M059J (cell line): ENCODE measurements at places on chromosomes 4 and X.
A peak's percentile ranks its signal among the peaks of the same experiment; 100 is the strongest.

DNA sequence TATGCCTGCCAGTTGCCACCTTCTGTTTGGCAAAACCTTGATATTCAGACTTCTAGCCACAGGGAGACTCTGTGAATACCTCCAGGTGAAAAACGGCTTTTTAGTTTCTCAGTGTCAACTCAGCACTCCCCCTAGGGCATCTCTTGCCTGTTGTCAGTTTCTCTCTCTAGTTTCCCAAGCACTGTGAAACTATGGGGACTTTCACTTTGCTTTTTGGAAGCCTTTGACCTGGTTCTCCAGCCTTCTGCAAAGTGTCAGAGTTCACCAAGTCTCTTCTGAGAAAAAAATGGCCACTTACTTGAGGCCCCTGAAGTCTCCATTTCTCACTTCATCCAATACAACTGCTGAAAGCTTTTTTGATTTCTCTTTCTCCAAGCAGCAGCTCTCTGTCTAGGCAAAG is 521.5 kb downstream of the INPP4B start:
- DNase-seq = no peak

DNA sequence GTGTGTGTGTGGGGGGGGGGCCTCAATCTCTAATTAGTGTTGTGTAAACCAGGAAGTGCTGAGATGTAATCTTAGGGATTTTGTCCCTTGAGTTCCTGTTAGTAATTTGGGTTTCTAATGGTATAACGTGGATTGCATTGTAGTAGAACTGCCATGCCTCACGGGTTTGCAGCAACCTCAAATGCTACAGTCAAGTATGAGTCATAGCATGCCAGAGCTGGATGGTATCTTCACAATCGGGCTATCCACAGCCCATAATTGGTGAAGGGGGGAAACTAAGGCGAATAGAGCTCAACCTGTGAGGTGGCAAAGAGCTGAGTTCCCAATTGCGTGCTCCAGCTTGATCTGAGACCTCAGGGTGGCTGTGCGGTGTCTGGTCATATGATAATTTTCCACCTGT is 2.2 kb upstream of the FMR1NB start:
- DNase-seq = peak; percentile 76

DNA sequence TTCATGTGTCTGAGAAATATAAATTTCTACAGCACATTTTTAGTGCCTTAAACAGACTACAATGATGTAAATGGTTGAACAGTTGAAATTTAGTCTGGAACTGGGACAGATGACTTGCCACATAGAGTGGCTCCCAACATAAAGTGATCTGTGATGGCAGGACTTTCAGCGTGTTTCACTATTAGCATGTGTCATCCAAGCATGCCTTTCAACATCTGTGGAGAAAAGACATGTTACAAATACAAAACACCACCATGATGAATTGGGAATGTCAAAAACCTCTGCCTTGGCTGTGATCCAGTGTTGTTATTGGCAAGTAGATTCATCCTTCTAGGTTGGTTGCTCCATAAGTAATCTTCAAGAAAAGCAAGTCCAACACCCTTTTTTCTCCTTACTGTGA is 348.7 kb downstream of the MAPK10 start:
- DNase-seq = peak; percentile 86

DNA sequence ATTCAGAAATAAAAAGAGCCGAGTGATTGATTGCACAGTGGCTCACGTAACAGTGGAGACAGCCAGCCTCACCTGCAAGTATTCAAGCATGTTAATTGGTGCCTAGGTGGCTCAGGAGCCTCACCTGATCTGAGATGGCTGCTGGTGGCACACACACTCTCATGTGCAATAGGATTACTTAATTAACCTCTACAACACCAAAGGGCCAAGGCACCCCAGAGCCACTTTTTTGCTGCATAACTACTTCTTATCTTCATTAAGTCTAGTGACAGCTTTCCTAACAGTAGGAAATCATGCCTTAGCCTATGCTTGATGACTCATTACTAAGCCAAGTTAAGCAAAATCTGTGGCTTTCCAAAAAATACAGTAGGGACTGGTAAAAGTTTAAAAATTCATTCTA is 117.3 kb upstream of the NOCT start:
- peak; percentile 57 for DNase-seq

DNA sequence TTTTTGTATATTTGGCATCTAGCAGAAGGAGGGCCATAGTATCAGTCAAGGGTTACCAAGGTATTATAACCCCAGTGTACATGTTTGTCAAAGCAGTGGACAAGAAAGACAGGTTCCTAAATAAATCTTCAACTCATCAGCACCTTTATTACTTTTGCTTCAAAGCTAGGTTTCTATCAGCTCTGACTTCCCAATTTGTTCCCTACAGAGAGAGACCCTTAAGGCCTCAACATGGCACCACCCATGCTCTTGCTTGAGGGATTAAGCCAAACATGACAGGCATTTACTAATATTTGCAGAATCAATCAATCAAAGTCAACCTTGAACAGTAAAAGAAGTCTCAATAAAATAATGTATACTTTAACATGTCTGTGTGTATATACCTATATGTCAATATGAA is 9.4 kb downstream of the TBCK start:
- no peak for DNase-seq

DNA sequence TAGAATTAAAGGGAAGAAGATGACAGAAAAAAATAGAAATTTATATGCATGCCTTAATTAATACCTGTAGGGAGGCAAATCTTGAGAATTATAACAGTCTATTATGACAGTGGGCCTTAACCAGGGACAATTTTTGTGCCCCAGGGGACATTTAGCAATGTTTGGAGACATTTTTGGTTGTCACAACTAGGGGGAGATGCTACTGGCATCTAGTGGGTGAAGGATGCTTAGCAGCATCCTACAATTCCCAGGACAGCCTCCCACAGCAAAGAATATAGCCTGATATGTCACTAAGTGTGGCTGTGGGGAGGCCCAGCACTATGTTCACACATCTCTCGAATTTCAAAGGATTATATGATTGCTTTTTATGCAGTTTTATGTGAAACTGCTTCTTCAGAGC is 10.5 kb downstream of the GPR82 start:
- peak; percentile 37 for DNase-seq

GRCh38 chr4:158873795-158874401 is 105.1 kb downstream of the FNIP2 start:
- peak; percentile 91 for DNase-seq

- DNase-seq = peak; percentile 4
These were observed 518.0 kb downstream of the TMA16 start for GRCh38 chr4:164012396-164013027.

- DNase-seq = no peak
These were observed 24.3 kb downstream of the RGS12 start for GRCh38 chr4:3317011-3317655.

DNA sequence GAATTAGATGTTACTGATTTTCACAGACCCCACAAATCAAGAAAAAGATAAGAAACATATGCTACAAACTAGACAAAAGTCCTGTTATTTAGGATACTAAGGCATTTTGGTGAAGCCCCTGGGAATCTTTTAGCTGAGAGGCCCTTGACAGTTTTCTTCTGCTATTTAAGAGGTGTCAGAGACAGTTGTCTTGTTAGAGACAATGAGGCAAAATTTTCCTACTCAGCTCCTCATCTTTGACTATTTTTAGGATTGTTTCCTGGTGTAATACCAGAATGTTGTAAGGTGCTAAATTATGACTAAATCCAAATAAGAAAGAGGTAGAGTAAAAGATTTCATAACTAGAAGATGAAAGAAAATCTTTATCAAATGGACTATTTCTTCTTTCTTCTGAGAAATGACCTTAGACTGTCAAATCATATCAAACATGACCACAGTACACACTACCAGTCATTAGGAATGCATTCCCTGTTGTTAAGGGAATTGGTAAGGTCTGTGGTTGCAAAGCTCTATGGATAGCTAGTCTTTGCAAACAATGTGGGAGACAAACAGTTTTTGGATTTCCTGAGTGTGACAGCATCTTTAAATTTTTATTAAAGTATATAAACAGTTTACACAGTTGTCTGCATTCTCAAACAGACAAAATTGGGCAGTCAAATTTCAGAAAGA is 926.1 kb downstream of the ADGRL3 start:
- no peak for DNase-seq

DNA sequence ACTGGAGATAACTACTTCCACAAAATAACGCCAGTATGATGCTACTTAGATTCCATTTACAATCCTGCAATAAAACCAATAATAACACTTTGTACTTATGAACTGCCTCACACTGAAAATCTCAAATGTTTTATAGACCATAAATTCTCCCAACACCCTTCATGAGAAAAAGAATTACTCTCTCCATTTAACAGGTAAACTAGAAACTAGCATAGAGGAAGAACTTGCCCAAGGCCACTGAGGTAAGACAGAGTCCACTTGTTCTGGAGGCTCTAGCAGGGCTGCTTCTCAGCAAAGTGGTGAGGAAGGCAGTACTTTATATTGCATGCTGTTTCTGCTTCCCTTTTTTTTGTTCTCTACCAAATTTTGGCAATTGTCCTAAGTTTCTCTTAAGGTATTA is 11.5 kb upstream of the BMP3 start:
- no peak for DNase-seq

- no peak for DNase-seq
These were observed 18.6 kb upstream of the SEPSECS start for GRCh38 chr4:25178838-25179261.

- DNase-seq = no peak
These were observed 32.5 kb upstream of the FAM156A start for GRCh38 chrX:52990848-52991247.

GRCh38 chr4:169116270-169116901 is 106.3 kb upstream of the CBR4 start:
- peak; percentile 17 for DNase-seq

GRCh38 chr4:62797221-62797620 is 1597.1 kb downstream of the ADGRL3 start:
- DNase-seq = no peak

- no peak for DNase-seq
These were observed 27.3 kb upstream of the TET2 start for GRCh38 chr4:105119356-105119755.

GRCh38 chr4:60506061-60506460 is 694.1 kb upstream of the ADGRL3 start:
- DNase-seq = peak; percentile 1

- no peak for DNase-seq
These were observed 277.7 kb downstream of the TMA16 start for GRCh38 chr4:163772238-163772637.

DNA sequence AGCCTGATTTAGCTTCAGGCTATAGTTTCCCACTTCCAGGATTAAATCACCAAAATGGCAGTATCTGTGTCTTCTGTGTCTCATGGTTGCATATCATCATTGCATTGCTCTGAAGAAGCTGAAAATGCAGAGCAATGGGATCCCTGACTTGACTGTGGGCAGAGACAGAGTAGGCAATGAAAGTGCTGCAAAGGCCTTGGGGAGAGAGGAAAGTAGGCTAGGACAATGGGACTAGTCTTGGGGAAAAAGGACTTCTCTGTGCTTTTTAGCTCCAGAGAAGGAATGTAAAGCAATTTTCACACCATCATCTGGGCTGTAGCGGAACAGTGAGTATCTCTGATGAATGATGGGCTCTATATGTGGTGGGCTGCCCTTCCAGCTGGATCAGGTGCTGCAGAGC is 202.5 kb downstream of the LDB2 start:
- no peak for DNase-seq

GRCh38 chrX:153888344-153888743 is 2.4 kb upstream of the L1CAM start:
- no peak for DNase-seq

GRCh38 chrX:17433965-17434364 is 59.0 kb downstream of the NHS start:
- peak; percentile 66 for DNase-seq

GRCh38 chr4:188254211-188254610 is 115.0 kb downstream of the TRIML1 start:
- peak; percentile 56 for DNase-seq

DNA sequence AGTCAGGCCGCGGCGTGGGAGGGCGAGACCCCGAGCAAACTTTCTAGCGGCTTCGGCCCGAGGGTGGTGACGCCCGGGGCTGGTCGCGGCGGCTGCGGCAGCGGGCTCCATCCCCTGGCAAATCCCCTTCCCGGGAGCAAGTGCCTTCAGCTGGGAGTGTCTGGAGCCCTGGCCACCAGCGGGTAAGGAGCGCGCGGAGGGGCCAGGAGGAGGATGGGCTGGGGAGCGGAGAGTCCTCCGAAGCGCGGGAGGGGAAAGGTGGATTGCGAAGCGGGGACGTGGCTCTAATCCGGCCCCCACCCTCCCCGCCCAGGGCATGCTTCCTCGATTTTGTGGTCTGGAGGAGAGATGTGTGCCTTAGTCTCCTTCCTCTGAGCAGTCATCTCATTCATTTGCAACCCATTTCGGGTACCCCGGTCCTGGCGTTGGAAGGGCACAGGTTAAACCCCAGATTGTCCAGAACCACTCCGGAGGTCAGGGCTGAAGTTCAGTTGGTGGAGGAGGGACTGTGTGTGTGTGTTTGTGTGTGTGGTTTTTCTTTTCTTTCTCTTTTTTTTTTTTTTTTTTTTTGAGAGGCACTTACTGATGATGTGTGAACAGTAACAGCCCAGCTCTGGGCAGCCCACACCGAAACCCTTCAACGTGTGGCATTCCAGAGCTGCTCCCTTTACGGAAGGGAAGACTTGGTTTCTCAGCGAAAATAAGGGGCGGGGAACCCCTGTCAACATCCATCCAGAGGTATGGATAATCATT is 516 bp downstream of the SGMS2 start:
- DNase-seq = peak; percentile 67

DNA sequence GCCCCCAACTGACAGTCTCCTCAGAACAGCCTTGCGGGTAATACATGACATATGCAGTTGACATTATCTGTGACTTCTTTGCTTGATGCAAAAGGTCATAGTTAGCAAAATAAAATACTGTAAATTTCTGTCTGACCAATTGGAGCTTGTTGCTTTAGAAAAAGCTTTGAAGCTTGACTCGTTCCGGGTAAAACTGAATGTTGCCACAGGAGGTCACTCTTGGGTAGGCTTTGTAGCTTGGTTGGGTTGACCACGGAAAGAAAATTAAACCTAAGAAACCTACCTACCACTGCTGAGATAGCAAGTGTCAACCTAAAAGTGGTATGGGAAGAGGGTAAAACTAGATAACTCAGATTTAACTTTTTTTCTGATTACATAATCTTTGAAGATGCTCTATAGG is 23.2 kb downstream of the PRPS2 start:
- DNase-seq = peak; percentile 49

GRCh38 chrX:130120321-130120731 is 10.0 kb upstream of the ELF4 start:
- no peak for DNase-seq

DNA sequence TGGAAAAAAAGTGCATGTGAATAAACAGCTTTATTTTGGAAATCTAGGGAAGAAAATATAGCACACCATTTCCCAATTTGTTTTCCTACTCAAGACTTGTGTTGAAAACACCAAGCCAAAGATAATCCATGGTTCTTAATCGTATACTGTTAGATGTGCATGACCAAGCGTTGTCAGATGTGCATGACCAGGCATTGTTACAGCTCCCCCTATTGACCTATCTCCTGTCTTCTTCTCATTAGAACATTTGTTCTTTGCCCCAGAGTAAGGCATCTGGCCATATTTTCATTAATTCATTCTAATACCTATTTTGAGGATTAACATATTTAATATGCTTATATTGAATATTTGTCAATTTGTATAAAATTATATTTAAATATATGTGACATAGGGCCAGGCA is 14.4 kb upstream of the VCX start:
- DNase-seq = no peak
